ENCODE measurements at places on chromosomes 5 and 9. TPM values are rescaled to one million over a fixed set of nuclear protein-coding genes. Genes with fewer than 3 reads are reported as not detected.

Gene NOP16
- 8.7 TPM for total RNA-seq

Gene PPP3R2
- not detected for total RNA-seq

Gene PLAC8L1
- total RNA-seq: not detected

Gene PGM5
- total RNA-seq: 633 TPM

Gene AK8
- total RNA-seq: 1.5 TPM

Gene LRRC19
- total RNA-seq: not detected

Gene DAB2
- 57.3 TPM for total RNA-seq

Gene PCDHB11
- total RNA-seq: 3.2 TPM

Gene IL5
- not detected for total RNA-seq

Gene PTPRD
- total RNA-seq: 4.1 TPM

Gene PCDHGA12
- 13.7 TPM for total RNA-seq

Gene ZNF354C
- 7.9 TPM for total RNA-seq

Gene IFNB1
- total RNA-seq: not detected

Gene BTNL9
- 9.6 TPM for total RNA-seq

Gene PCDHGB2
- total RNA-seq: 5.0 TPM

Gene FBLL1
- 0.33 TPM for total RNA-seq

Gene PCDHB9
- 2.1 TPM for total RNA-seq

Gene ADAMTSL1
- total RNA-seq: 140 TPM

Gene LIX1
- 0.71 TPM for total RNA-seq

Gene TMEFF1
- total RNA-seq: 0.50 TPM

Gene NFIB
- 56.9 TPM for total RNA-seq

Gene NRARP
- 10.3 TPM for total RNA-seq

Gene TAF11L7
- not detected for total RNA-seq

Gene CCDC171
- total RNA-seq: 1.3 TPM

Gene SLC4A9
- total RNA-seq: not detected

Gene C9orf43
- total RNA-seq: 1.8 TPM

Gene TEX48
- total RNA-seq: not detected

Gene SURF6
- 23.0 TPM for total RNA-seq

Gene SNCB
- total RNA-seq: not detected

Gene ABO
- total RNA-seq: 1.5 TPM

Gene MIGA2
- total RNA-seq: 44.2 TPM

Gene FOXD4L4
- not detected for total RNA-seq

Gene CDK7
- total RNA-seq: 25.9 TPM

Gene ADAMTS19
- 13.3 TPM for total RNA-seq

Gene ORM2
- total RNA-seq: not detected

Gene PCDHGB6
- 6.2 TPM for total RNA-seq

Gene SPATA6L
- total RNA-seq: 1.7 TPM

Gene ARHGEF39
- total RNA-seq: 1.3 TPM

Gene RAB3C
- total RNA-seq: 7.1 TPM

Gene SLC36A2
- not detected for total RNA-seq

Gene SLC6A3
- 0.06 TPM for total RNA-seq

Gene LCN1
- total RNA-seq: not detected

Gene TRPM3
- not detected for total RNA-seq

Gene SEC61B
- 53.6 TPM for total RNA-seq

Gene CCL21
- 53.6 TPM for total RNA-seq

Gene SH2D3C
- total RNA-seq: 5.0 TPM

Gene STRBP
- total RNA-seq: 20.6 TPM

Gene SERINC5
- total RNA-seq: 9.1 TPM

Gene PDE6A
- not detected for total RNA-seq

Gene C6
- total RNA-seq: 6.3 TPM

Gene ZFP37
- 2.6 TPM for total RNA-seq

Gene DMRTA1
- total RNA-seq: 3.4 TPM

Gene PCDHB7
- total RNA-seq: 1.1 TPM

Gene CAST
- total RNA-seq: 238 TPM

Gene KIF12
- not detected for total RNA-seq

Gene TGFBI
- 62.3 TPM for total RNA-seq

Gene PCAT7
- not detected for total RNA-seq
